ENCODE measurements at places on chromosomes 7 and 10.
A peak's percentile ranks its signal among the peaks of the same experiment; 100 is the strongest.

DNA sequence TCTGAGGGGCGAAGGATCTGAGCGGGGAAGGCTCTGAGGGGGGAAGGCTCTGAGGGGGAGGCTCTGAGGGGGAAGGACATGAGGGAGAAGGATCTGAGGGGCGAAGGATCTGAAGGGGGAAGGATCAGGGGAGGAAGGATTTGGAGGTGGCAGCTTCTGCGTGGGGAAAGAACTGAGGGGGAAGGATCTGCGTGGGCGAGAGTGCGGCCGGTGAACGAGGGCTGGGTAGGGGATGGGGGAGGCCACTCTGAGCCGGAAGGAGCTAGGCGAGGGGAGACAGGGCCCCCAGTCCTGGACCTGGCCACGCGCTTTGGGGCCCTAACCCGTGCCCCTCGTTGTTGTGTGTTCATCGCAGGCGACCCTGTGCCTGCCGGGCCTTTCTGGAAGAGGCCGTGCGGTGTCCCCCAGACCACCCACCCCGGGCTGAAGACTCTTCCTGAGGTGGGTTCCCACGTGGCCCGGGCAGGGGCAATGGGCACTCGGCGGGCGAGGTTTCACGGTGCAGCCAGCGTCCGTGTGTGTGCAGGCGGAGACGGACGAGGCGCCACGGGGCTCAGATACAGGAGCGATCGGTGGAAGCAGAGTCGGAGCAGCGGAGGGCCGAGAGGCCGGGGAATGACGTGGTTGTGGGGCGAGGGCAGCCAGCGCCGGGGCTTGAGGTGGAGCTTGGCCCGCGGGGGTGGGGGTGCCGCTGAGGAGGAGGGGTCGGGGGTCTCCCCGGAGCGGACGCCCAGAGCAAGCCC is 2.0 kb downstream of the CALY start:
- DNase-seq: no peak

DNA sequence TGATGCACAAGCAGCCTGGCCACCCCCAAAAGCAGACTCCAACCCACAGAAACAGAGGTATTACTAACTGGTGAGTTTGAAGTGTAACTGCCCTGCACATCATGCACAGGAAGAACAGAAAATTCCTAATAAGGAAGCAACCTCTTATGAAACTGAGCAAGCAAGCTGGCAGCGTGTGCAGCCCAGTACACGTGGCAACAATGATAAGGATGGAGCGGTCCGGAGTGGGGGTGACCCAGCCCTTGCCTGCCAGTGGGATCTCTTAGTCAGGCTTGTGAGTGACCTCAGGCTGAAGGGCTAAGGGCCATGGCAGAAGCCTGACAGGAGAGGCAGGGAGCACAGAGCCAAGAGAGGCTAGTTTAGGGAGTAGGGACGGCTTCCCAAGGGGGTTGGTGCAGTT is 22.1 kb upstream of the AOAH start:
- DNase-seq: no peak

DNA sequence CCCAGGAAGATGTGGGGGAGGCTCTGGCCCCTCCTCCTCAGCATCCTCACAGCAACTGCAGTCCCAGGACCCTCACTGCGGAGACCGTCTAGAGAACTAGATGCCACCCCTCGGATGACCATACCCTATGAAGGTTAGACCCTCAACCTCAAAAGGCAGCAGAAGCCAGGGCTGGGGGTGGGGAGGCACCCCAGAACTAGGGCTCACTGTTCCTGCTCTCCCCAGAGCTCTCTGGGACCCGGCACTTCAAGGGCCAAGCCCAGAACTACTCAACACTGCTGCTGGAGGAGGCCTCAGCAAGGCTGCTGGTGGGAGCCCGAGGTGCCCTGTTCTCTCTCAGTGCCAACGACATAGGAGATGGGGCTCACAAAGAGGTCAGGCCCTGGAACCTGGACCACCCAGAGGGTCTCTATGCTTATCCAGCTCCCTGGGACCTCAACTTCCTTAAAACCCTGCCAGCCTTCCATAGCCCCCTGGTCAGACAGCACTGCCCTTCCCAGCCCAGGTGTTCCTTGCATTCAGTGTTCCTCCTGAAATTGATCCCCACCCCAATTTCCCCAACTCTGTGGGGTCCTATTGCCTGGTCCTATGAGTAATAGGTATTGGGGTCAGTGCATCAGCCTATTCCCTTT is 3.7 kb downstream of the SEMA4G start:
- DNase-seq: peak; percentile 45

GRCh38 chr10:90913774-90914420 is 7.0 kb downstream of the ANKRD1 start:
- DNase-seq: peak; percentile 66

- DNase-seq: peak; percentile 18
Observed at GRCh38 chr10:126851414-126852108, 53.7 kb upstream of the DOCK1 start.

GRCh38 chr10:124242365-124242764 is 149.0 kb upstream of the CHST15 start:
- DNase-seq: no peak

DNA sequence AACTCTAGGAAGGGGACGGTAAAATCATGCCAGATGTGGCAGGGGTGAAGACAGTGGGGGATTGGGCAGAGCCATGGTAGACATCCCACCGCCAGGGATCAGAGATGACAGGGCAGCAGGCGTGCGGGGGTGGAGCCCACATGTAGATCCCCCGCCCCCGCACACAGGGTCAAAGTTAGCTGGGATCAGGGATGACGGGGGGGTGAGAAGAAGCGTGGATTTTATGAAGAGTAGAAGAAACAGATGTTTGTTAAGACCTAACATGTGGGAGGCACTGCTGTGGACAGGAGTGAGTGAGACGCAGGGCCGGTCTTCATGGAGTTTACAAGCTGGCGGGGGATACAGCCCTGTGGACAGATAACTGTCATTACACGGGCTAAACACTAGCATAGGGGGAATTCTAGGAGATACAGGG is 154.0 kb upstream of the KLF14 start:
- DNase-seq: peak; percentile 66
